Mesangial cell (primary cell): ENCODE measurements at places on chromosomes 4 and X. TPM values are rescaled to one million over a fixed set of nuclear protein-coding genes. Genes with fewer than 3 reads are reported as not detected.

Gene RRAGB
- total RNA-seq: 3.3 and 13.7 TPM in 2 replicates

Gene CFI
- total RNA-seq: 3.9 and 69.6 TPM in 2 replicates

Gene CTPS2
- 12.0 and 12.5 TPM in 2 replicates for total RNA-seq

Gene ODAPH
- total RNA-seq: 0.38 and 2.1 TPM in 2 replicates

Gene DCHS2
- 0.49 and 6.6 TPM in 2 replicates for total RNA-seq

Gene TDO2
- total RNA-seq: not detected in 2 replicates

Gene NLGN4X
- 0.49 and 1.0 TPM in 2 replicates for total RNA-seq

Gene GPC4
- total RNA-seq: 8.5 and 15.5 TPM in 2 replicates

Gene CENPVL3
- total RNA-seq: under 0.01 and 0.33 TPM in 2 replicates

Gene SULT1B1
- total RNA-seq: 0.13 and 0.33 TPM in 2 replicates

Gene CFP
- 0.13 and 0.16 TPM in 2 replicates for total RNA-seq

Gene NHS
- total RNA-seq: 4.1 and 7.7 TPM in 2 replicates

Gene ZAR1
- total RNA-seq: 0.13 TPM in 1 of 2 replicates, not detected in the other

Gene BEND2
- total RNA-seq: not detected in 2 replicates

Gene TEX28
- total RNA-seq: not detected in 2 replicates

Gene SPANXC
- total RNA-seq: not detected in 2 replicates

Gene PF4V1
- total RNA-seq: 0.25 TPM in 1 of 2 replicates, not detected in the other

Gene DUSP9
- total RNA-seq: 0.13 and 1.3 TPM in 2 replicates

Gene CT45A7
- total RNA-seq: not detected in 2 replicates

Gene GYPE
- total RNA-seq: under 0.01 and 0.16 TPM in 2 replicates

Gene NKX6-1
- total RNA-seq: not detected in 2 replicates

Gene CEP135
- 1.8 and 3.4 TPM in 2 replicates for total RNA-seq

Gene GLRA2
- total RNA-seq: not detected in 2 replicates

Gene TMEM185A
- total RNA-seq: 9.1 and 14.6 TPM in 2 replicates

Gene CCSER1
- 0.65 and 2.5 TPM in 2 replicates for total RNA-seq

Gene MCF2
- under 0.01 TPM in 1 of 2 replicates, not detected in the other for total RNA-seq

Gene TCEANC
- 1.0 and 1.3 TPM in 2 replicates for total RNA-seq

Gene PLCXD1
- total RNA-seq: 25.0 and 38.1 TPM in 2 replicates

Gene PPM1K
- total RNA-seq: 3.7 and 11.6 TPM in 2 replicates

Gene TMPRSS11D
- total RNA-seq: not detected in 2 replicates

Gene ARR3
- not detected in 2 replicates for total RNA-seq

Gene MSX1
- total RNA-seq: 0.16 TPM in 1 of 2 replicates, not detected in the other

Gene POF1B
- total RNA-seq: not detected in 2 replicates

Gene PCSK1N
- total RNA-seq: 9.5 and 32.6 TPM in 2 replicates

Gene PSAPL1
- total RNA-seq: not detected in 2 replicates

Gene HNRNPDL
- 70.2 and 166 TPM in 2 replicates for total RNA-seq

Gene GPR143
- 27.1 and 33.6 TPM in 2 replicates for total RNA-seq

Gene SYNPO2
- 0.16 and 2.2 TPM in 2 replicates for total RNA-seq
